ENCODE measurements at places on chromosomes 4 and X. TPM values are rescaled to one million over a fixed set of nuclear protein-coding genes. Genes with fewer than 3 reads are reported as not detected.

LEF1 gene
- 7.1 TPM for total RNA-seq

CTAG1B gene
- not detected for total RNA-seq

ATP2B3 gene
- 7.1 TPM for total RNA-seq

PSMD10 gene
- 67.4 TPM for total RNA-seq

GPC3 gene
- total RNA-seq: 3.7 TPM

RNF175 gene
- total RNA-seq: 26.8 TPM

ZCCHC18 gene
- total RNA-seq: 21.6 TPM

AREG gene
- 0.25 TPM for total RNA-seq

FAM53A gene
- 2.0 TPM for total RNA-seq

PIR gene
- total RNA-seq: 2.0 TPM

VSIG4 gene
- total RNA-seq: 5.9 TPM

ITGB1BP2 gene
- 1.7 TPM for total RNA-seq

GPR50 gene
- total RNA-seq: not detected

NLRP2B gene
- total RNA-seq: 0.25 TPM

NXF2B gene
- total RNA-seq: not detected

CXCL9 gene
- not detected for total RNA-seq

FAM184B gene
- 4.4 TPM for total RNA-seq

TGIF2LX gene
- not detected for total RNA-seq

CXCL5 gene
- 0.25 TPM for total RNA-seq

FDCSP gene
- not detected for total RNA-seq

JCHAIN gene
- not detected for total RNA-seq

AFF2 gene
- total RNA-seq: 144 TPM

DMD gene
- total RNA-seq: 49.4 TPM

ASMT gene
- 0.25 TPM for total RNA-seq

TEC gene
- total RNA-seq: 2.0 TPM

ZNF141 gene
- total RNA-seq: 51.4 TPM

NEUROG2 gene
- total RNA-seq: 25.1 TPM

TMPRSS11B gene
- not detected for total RNA-seq

SPACA5 gene
- total RNA-seq: 0.25 TPM

All from temporal lobe (tissue), 4 donors.